ENCODE measurements at places on chromosomes 1 and 21.

DNA sequence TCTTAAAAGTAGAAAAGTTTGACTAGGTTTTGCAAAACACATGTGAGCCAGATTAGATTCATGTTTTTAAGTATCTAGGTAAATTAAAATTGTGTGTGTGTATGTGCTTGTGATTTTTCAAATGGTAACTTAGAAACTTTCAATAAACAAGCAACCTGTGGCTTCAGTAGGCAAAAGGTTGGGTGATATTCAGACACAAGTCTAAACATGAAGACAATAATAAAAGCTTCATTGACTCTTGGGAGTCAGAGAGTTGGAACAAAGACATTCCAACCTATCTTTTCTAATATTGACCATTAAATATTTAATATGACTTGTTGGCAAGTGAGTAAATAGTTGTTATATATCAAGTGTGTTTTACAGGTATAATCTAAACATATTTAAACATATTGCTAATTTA lies 1049.6 kb upstream of the ADGRL4 start:
- DNase-seq, result no peak

- DNase-seq, result no peak
These were observed 91.7 kb downstream of the CDC14A start for GRCh38 chr1:100443811-100444571.

GRCh38 chr1:6260433-6260934 lies 414 bp downstream of the GPR153 start:
- no peak for DNase-seq

DNA sequence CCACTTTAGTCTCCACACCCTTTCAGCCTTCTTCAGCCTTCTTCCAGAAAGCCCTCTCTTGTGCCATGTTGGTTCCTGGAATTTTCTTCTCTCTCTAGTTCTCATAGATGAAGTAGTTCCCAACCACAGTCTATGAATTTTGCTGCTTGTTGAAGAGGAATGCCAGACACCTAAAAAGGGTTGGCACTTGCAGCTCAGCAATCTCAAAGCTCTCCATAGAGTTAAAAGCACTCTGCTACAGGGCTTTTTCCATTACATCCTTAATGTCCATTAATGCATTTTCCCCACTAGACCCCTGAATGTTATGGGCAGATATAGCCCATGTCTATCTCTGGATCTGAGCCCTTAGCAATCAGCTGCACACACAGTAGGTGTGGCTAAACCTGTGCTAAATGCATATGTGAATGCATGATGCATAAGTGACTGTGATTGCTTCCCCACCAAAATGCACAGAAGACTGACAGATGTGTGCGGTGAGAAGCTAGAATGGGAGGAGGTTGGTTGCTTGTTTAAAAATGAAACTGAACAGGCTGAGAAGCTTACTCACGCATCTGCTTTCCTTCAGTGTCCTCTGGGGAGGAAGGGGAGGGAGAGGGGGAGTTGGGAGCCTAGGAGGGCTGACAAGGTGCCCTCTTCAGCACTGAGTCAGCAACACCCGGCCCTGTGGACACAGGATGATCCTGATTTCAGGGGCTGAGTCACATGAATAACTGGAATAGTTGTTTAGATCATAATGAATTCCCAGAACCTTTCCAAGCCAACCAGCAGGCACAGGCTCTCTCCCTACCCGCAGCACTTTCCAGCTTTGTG lies 146.1 kb upstream of the FGGY start:
- no peak for DNase-seq
